ENCODE measurements at places on chromosomes 5 and 9.
A peak's percentile ranks its signal among the peaks of the same experiment; 100 is the strongest.

DNA sequence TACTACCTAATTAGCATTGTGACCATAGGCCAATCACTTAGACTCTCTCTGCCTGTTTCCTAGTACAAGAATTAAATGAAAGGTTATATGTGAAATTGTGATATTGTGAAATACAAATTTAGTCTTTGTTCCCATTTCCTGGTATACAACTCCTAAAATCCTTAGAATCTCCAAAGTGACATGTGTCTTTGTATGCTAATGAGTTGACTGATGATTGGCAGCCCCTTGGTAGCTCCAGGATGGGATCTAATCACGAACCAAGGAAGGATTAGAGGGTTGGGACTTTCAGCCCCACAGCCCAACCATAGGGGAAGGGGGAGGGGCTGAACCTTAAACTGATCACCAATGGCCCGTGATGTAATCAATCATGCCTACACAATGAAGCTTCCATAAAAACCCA lies 31.6 kb downstream of the ATP6V0E1 start:
- no peak for DNase-seq

- DNase-seq: no peak
These were observed 109.9 kb downstream of the DROSHA start for GRCh38 chr5:31421806-31422586.

GRCh38 chr5:61878471-61878870 lies 427.5 kb upstream of the KIF2A start:
- no peak for DNase-seq

- no peak for DNase-seq
These were observed 11.2 kb upstream of the ADGRD2 start for GRCh38 chr9:124439086-124439485.

DNA sequence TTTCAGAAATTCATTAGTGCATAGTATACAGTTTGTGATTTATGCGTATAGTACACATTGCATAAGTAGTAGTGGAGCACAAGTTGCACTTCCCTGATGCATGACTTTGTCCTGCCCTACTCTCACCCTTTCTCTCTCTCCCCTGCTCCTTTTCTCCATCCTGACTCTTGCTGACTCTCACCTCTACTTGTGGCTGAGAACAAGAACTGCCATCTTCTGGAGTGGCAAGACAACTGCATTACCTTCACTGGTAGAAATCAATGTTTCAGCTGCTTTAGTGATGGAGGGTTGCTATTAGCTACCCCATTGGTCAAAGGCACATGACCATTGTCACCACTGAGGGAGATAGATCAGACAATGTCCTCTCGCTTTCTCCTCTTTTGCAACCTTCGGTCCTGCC lies 26.9 kb downstream of the SPEF2 start:
- DNase-seq: peak; percentile 47

- DNase-seq: no peak
These were observed 62.0 kb downstream of the SHB start for GRCh38 chr9:38007016-38007415.

DNA sequence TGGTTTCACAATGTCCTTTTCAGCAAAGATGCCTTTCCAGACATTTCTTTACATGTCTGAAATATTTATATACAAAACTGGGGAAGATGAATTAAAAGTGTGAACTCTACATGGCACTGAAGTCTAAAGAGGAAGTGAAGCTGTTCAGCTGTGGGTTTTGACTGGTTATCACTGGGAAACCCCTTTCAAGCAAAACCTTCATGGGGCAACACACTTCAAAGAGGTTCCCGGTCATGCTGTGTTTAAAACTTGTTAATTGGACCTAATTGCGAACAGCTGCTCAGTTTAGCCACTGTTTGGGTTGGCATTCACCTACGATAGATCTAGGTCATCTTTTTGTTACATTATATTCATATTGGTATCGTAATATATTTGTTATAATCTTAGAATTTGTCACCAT lies 20.0 kb upstream of the GDNF start:
- no peak for DNase-seq

GRCh38 chr9:114655689-114656088 lies 1.9 kb downstream of the TEX53 start:
- peak; percentile 31 for DNase-seq

DNA sequence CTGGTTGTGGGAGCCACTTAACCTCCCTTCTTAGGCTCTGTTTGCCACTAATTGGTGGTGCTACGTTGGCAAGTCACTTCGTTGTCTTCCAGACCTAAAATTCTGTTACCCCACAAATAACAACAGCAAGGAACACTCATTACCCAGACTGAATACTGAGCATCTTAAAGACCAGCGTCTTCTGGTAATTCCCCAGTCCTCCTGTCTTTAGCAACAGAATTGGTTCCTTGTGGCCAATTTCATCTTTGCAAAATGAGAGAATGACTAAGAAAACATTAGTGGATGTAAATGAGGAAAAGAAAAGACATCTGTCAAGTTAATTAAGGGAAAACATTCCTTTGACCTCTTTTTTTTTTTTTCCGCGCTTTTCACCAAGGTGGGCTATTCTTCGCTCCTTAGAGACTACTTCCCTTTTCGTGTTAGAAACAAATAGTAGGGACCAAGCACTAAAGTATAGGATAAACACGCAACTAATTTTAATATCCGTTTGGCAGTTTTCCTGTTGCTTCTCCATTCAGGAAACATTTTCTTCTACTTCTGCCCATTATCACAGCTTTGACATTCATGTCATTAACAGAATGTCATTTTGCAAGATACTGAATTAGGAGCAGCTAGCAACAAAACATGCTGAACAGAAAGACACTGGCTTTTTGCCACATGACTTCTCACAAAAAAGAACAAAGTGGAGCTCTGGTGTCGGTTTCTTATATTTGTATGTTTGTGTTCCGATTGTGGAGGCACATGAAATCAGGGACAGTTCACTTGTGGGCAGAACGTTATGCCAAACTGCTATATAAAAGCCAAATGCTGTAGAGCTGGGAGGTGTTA lies 154.2 kb downstream of the CD180 start:
- no peak for DNase-seq

DNA sequence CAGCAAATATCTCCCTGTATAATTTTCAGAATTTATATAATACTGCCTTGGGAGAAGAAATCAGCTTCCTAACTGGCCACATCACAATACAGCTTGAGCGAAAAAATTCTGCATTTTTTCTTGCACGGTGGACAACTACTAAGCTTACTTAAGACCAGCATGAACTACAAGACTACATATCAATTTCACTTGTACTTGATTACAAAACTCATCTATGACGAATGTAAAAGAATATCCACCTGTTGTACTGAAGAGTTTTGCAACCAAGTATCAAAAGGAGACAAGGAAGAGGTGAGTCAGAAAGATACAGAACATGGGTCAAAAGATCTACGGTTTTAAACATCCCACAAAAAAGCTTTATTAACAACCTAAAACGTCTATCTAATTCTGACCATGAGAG lies 279.4 kb downstream of the BNC2 start:
- no peak for DNase-seq

GRCh38 chr9:87712801-87713277 lies 13.1 kb upstream of the CTSL start:
- DNase-seq: no peak

- no peak for DNase-seq
These were observed 247.5 kb downstream of the TMEM161B start for GRCh38 chr5:88021141-88021540.

GRCh38 chr9:76114144-76114543 lies 223.7 kb downstream of the PCSK5 start:
- DNase-seq: no peak

DNA sequence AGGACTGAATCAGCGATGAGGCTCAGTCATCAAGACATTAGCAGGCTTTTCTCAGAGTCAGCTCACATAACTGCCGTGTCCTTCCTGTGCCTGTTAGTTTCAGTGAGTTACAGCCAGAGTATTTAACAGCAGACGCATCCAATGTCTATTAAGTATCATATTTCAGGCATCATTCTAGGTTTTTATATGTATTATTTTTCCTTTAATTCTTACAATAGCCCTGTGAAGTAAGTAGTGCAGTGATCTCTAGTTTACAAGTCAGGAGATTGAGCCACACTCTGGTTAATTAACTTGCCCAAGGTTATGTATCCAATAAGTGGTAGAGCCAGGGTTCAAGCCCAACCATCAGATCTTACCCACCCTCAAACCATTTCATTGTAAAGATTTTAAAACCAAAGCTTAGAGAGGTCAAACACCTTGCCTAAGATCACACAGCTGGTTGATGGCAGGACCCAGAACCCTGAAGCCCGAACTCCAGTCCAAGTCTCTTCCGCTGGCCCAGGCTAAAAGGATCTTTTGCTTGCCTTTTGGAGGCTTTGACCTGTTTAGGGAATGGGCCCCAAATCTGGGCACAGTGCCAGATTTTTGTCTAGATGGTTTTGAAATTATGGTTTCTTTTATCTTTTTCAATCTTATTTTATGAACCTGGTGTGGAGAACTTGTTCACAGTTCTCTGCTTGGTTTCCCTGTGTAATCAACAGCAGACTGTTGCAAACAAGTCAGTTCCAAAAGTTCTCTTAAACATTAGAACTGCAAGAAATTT lies 261.2 kb upstream of the CLINT1 start:
- no peak for DNase-seq

GRCh38 chr9:22425551-22425950 lies 21.1 kb upstream of the DMRTA1 start:
- no peak for DNase-seq

DNA sequence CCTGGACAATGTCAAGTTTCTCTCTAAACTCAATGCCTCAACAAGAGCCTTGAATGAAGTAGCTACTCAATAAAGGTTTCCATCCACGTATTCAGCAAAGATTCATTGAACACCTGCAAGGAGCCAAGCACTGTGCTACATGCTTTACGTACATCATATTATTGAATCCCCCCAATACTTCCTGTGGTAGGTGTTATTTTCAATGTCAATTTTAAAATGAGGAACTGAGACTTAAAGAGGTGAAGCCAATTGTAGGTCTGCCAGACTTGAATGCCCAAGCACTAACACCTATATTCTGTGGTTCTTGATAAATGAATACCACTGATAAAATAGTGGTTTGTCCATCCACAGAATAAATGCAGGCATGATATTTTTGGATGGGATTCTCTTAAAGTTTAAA lies 162.3 kb downstream of the DRD1 start:
- DNase-seq: no peak

- no peak for DNase-seq
These were observed 493.6 kb upstream of the KLF4 start for GRCh38 chr9:107983181-107983603.

- DNase-seq: no peak
These were observed 328.4 kb downstream of the EFNA5 start for GRCh38 chr5:107342371-107342770.

GRCh38 chr9:22227986-22228385 lies 218.6 kb upstream of the DMRTA1 start:
- no peak for DNase-seq

DNA sequence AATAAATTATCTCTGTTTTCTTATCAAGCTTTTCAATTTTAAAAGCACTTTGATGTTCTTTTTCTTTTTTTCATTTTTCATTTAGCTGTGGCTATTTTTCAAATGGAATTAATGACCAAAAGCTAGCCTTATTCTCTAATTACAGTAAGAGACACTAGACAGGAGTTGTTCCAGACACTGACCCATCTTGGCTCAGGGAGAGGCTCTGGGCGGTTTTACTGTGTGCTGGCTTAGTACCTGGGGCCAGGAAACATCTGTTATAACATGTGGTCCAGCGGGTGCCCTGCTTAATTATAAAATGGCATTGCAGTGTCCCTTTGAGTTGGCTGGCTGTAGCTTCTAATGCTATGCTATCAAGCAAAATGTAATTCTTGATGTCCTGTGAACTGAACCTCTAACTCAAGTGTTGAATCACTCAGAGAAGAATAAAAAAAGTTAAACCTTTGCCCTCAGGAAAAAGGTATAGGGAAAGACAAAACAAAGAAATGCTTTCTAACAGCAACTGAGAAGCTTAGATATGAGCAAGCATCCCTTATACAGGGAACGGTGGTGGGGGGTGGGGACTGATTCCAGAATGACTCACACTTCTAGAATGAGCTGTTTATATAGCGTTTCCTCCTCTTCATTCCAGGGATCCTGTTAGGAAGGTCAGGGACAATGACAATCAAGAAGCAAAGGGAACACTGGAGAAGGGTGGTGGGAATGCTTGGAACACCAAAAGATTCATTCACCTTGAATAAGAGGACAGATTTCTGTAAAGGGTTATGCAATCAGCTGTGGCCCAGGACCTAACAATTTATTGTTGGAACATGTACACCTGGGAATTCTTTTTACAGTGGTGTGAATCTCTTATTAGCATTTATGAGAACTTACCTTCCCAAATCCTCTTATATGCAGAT lies 58.7 kb upstream of the NFIB start:
- peak; percentile 73 for DNase-seq

- no peak for DNase-seq
These were observed 161.5 kb downstream of the CARTPT start for GRCh38 chr5:71880536-71880935.

- no peak for DNase-seq
These were observed 53.2 kb upstream of the SHISAL2B start for GRCh38 chr5:64637144-64637543.

DNA sequence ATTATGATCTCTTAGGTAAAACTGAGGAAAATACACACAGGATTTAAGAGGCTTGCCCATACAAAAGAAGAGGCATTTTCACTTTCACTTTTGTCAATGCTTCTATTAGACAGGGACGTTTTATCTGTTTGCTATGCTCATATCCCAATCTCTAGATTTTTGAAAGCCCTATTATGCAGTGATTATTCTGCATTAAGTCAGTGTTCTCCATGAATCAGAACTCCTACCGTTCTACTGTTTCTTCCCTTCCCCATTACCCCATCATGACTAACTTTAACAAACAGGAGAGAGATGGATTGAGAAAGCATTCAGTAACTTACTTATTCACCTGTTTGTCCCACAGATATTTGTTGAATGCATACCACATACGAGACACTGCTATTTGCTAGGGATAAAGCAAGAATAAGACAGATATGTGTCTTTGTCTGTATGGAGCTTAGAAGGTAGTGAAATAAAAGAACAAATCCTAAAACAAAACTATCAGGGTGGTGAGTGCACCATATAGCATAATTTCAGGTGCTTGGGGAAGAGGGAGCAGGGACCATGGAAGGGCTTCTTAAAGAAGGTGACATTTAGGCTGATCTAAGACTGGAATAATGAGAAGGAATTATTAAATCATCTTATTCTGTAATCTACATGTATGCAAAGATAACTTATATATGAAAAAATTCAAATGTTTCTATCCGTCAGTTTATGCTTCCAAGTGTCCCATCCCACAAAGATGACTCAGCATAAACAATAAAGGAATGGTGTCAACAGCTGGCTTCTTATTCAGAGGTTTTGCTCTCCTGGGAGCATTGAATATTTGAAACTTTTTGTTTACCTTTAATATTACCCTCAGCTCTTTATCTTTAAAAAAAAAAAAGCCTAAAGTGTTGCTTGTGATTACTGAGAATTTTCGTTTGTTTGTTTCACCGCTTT lies 328.1 kb downstream of the HINT1 start:
- peak; percentile 5 for DNase-seq

DNA sequence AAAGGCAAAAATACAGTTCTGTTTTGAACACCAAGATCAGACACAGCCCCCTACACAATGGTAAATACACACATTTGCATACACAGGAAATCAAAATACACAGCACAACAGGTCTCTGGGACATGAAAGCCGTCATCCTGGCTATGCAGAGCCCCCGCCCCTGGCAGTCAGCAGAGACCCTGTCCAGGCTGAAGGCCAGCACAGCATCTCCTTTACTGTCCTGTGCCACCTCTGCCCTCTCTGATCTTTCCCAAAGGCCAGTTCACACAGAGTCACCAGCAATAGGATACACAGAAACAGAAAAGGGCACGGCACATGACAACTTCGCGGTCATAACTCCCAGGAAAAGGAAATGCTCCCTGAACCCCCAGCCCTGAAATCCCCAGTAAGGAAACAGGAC lies 34.2 kb upstream of the SMU1 start:
- DNase-seq: no peak

- no peak for DNase-seq
These were observed 5.8 kb upstream of the ALDH1A1 start for GRCh38 chr9:72958485-72959281.

All from RKO (cell line).